ENCODE measurements at places on chromosomes 7 and 10.

DNA sequence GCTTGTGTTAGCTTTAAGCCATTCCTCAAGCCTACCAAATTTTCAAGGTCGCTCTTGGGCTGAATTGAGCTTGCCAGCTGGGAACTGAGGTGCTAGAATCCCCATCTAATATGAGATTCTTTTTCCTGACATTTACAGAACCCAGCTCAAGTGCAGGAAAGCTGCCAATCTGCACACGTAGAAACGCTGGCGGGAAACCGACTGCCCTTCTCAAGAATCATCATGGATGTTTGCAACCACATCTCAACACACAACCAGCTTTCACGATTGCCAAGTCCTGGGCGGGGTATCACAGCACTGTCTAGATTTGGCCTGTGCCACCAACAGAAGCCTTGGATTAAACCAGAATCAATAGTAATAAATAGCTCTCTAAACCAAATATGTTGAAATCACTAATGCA lies 203.7 kb downstream of the DIP2C start:
- peak overlapping the region; percentile 85 for H3K4me3 ChIP-seq
- H3K36me3 ChIP-seq = peaks cover 9% of the 10 kb centered on the region
- peaks cover 16% of the 10 kb centered on the region for H3K4me1 ChIP-seq
- no peak for DNase-seq

DNA sequence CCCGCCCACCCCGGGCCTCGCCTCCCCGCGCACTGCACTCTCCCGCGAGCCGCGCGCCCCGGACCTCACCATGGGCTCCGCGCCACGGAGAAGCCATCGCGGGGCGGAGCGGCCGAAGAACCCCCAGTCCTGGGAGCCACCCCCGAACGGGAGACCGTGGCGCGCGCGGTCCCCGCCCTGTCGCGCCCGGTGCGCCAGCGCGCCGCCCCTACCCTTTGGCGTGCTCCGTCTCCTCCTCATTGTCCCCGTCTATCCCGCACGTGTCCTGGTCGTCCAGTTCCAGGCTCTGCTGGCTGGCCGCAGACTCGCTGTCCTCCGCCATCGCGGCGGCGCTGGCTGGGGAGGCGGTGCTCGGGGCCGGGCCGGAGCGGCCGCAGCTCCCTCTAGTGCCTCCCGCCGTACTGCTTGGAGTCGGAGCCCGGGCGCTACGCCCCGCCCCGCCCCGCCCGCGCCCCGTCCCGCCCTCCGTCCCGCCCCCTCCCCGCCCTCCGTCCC lies at the start of gene NMT2:
Gene NMT2, minus strand, starts transcription at position 403 of the 495 bp plus-strand sequence. Its CDS starts 81 bp downstream, at position 322.
- DNase-seq = peak; percentile 68
- peaks cover 13% of the 10 kb centered on the region for H3K36me3 ChIP-seq
- H3K4me1 ChIP-seq = peaks cover 39% of the 10 kb centered on the region
- peak within 1 kb of the TSS; percentile 93 for H3K27ac ChIP-seq
- H3K27me3 ChIP-seq = no peaks in the 10 kb centered on the region

DNA sequence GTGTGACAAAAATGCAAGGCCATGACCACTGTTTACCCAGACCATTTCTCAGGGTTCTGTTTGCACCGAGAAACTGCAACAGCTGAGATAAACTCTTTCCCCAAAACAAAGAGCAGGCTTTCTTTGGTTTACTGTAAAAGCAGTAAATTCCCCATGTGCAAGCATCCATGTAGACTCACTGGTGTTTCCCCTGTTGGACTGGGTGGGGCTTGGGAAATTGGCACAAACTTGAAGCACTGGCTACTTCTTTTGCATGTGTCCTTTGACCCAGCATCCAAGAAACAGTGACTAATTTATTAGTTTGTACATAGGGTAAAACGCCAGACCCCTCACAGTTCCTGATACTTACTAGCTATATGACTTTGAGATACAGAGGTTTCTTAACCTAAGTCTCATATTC lies 12.3 kb downstream of the IQUB start:
- H3K27ac ChIP-seq = no peak overlapping the region
- no peaks in the 10 kb centered on the region for H3K36me3 ChIP-seq
- H3K4me3 ChIP-seq = no peak overlapping the region
- peaks cover 14% of the 10 kb centered on the region for H3K27me3 ChIP-seq
- DNase-seq = no peak
- no peaks in the 10 kb centered on the region for H3K4me1 ChIP-seq

GRCh38 chr10:63505562-63505961 lies 15.6 kb upstream of the REEP3 start:
- H3K4me1 ChIP-seq = peaks cover 51% of the 10 kb centered on the region
- DNase-seq = no peak
- no peak overlapping the region for H3K27ac ChIP-seq
- H3K36me3 ChIP-seq = peaks cover 9% of the 10 kb centered on the region

DNA sequence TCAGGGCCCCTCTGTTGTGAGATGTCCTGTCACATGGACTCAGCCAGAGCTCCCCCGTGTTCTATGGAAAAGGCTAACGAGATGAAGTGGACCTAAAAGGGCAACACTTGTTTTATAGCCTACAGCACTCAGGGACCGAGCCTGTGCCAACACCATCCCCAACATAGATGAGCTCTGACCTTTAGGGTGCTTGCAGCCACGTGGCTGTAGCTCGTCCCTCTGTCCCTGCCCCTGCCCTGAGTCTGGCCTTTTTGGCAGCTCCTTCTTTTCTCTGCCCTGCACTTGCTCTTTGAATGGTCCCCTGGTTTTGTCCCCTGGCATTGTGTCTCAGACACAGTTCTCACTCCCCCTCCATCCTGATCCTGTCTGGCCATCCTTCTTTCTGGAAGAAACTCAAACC lies 81.2 kb upstream of the GDF10 start:
- no peaks in the 10 kb centered on the region for H3K4me1 ChIP-seq
- H3K4me3 ChIP-seq = no peak overlapping the region
- no peak overlapping the region for H3K27ac ChIP-seq
- DNase-seq = no peak

DNA sequence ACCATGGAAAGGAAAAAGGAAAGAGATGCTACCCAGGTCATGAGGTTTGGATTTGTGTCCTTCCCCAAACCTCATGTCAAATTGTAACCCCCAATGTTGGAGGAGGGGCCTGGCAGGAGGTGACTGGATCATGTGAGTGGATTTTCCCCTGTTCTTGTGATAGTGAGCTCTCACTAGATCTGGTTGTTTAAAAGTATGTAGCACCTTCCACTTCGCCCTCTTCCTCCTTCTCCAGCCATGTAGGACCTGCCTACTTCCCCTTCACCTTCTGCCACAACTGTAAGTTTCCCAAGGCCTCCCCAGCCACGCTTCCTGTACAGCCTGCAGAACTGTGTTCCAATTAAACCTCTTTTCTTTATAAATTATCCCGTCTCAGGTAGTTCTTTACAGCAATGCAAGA lies 113.9 kb downstream of the FAM107B start:
- no peak for DNase-seq
- peaks cover 2% of the 10 kb centered on the region for H3K36me3 ChIP-seq
- peak overlapping the region; percentile 98 for H3K27ac ChIP-seq

DNA sequence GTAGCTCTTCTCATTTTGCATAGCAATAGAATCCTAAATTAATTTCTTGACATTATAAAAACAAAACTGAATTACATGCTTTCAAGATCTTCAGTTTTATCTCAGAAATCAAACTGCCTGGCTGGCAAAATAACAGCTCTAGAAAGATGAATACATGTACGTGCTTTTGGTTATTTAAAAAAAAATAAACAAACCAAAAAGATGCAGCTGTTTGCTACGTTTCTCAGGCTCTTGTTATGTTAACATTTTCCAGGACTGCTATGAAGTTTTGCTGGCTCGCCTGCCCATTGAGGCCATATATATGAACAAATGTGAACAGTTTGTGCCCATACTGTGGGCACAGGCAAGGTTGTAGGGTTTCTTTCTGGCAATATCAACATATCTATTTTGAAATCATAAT lies 86.6 kb downstream of the ODAD2 start:
- peaks cover 27% of the 10 kb centered on the region for H3K27me3 ChIP-seq
- H3K4me1 ChIP-seq = no peaks in the 10 kb centered on the region
- no peak for DNase-seq
- no peaks in the 10 kb centered on the region for H3K36me3 ChIP-seq

GRCh38 chr7:112985377-112985987 lies 101.1 kb downstream of the GPR85 start:
- no peaks in the 10 kb centered on the region for H3K4me1 ChIP-seq
- H3K4me3 ChIP-seq = no peak overlapping the region
- DNase-seq = no peak
- no peak overlapping the region for H3K27ac ChIP-seq
- peaks cover 29% of the 10 kb centered on the region for H3K27me3 ChIP-seq
- H3K36me3 ChIP-seq = no peaks in the 10 kb centered on the region

- H3K27me3 ChIP-seq = no peaks in the 10 kb centered on the region
- H3K4me3 ChIP-seq = no peak overlapping the region
- peaks cover 4% of the 10 kb centered on the region for H3K4me1 ChIP-seq
- H3K36me3 ChIP-seq = no peaks in the 10 kb centered on the region
- H3K27ac ChIP-seq = peak overlapping the region; percentile 12
Measured at GRCh38 chr7:20287317-20287716, 43.4 kb upstream of the ITGB8 start.

DNA sequence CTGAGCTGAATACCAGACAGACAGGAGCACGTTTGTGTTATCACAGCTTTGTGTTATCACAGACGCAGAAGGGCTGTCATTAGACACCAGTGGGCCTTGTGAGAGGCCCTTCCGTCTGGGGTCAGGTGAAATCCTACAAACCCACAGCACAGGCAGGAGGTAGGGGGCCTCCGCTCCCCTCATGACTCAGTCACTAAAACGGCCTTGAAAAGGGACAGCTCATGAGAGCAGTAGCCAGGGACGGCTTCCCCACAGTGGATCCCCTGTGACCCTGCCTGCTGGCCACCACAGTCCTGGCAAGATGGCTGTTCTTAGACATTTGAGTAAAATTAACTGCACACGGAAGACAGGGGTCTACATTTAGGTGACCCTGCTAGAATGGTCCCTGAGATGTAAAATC lies 215.8 kb upstream of the PPP2R2D start:
- peaks cover 7% of the 10 kb centered on the region for H3K27me3 ChIP-seq
- no peak for DNase-seq
- no peak overlapping the region for H3K27ac ChIP-seq
- no peaks in the 10 kb centered on the region for H3K36me3 ChIP-seq
- no peak overlapping the region for H3K4me3 ChIP-seq

DNA sequence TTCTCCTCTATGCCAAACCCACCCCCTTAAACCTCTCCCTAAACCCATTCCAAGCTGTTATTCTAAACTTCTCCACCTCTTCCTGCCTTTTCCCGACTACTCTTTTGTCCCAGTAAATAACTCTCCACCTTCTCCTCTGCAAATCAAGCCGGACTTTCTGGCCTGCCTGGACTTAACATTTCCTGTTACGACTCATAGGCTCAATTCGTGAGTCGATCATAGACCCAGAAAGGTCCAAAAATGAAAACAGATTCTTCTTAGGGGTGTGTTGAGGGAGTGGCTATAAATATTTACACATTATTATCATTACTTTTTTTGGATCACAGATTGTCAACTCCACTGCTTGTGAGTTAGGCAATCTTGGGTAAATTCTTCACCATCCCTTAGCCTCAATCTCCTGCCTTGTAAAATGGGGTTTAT lies 59.0 kb upstream of the HABP2 start:
- no peaks in the 10 kb centered on the region for H3K36me3 ChIP-seq
- H3K27me3 ChIP-seq = peaks cover 56% of the 10 kb centered on the region
- H3K4me3 ChIP-seq = no peak overlapping the region
- H3K27ac ChIP-seq = no peak overlapping the region
- no peak for DNase-seq

DNA sequence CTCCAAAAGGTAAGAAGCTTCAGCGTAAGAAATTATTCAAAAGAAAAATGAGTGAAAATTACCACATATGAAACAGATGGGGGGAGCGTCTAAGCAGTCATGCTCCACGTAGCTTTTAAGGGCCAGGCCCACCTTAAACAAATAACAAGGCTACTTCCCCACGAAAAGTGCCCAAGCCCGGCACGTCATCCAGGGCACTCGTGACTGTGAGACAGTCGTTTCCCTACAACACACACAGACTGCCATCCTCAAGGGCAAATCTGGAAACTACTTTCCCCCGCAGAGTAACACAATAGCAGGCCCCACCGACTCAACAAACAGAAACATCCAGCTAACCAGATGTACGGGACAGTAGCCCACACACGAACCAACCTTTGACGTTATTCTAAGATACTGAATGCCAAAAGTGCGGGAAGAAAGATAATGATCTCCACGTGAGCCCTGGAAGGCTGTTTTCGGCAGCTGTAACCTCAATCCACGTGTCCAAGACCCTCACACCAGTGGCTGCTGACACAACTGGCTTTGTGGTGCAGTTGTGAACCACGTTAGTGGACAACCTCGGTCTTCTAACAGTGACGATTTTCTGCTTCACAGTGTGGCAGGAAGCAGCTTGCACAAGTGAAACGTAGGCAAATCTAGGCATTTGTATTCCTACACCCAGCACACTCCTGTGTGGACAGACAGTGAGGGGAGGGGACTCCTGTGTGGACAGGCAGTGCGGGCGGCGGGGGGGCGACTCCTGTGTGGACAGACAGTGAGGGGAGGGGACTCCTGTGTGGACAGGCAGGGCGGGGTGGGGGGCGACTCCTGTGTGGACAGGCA lies 251.7 kb downstream of the ZMYND11 start:
- DNase-seq = no peak
- H3K36me3 ChIP-seq = peaks cover 8% of the 10 kb centered on the region
- H3K4me3 ChIP-seq = no peak overlapping the region
- H3K4me1 ChIP-seq = peaks cover 11% of the 10 kb centered on the region
- H3K27ac ChIP-seq = no peak overlapping the region
- H3K27me3 ChIP-seq = no peaks in the 10 kb centered on the region

DNA sequence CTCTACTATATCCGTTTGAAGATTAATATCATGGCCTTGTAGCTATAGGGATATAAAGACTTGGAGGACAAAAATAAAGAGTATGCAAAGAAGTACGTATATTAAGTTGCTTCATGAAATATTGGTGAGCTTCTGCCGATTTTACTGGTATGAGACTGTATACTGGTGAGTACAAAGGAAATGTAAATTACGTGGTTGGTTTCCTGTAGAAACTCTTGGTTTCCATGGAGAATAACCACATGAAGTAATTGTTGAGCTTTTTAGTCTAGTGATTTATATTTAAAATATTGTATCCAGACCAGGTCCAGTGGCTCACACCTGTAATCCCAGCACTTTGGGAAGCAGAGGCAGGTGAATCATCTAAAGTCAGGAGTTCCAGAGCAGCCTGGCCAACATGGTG lies 32.2 kb upstream of the GLI3 start:
- H3K36me3 ChIP-seq = no peaks in the 10 kb centered on the region
- DNase-seq = no peak
- H3K27me3 ChIP-seq = no peaks in the 10 kb centered on the region
- H3K4me3 ChIP-seq = no peak overlapping the region
- no peaks in the 10 kb centered on the region for H3K4me1 ChIP-seq

GRCh38 chr10:71703577-71703976 lies 16.0 kb downstream of the C10orf105 start:
- H3K4me3 ChIP-seq = no peak overlapping the region
- DNase-seq = no peak
- H3K27me3 ChIP-seq = no peaks in the 10 kb centered on the region
- peaks cover 3% of the 10 kb centered on the region for H3K36me3 ChIP-seq
- H3K27ac ChIP-seq = no peak overlapping the region

DNA sequence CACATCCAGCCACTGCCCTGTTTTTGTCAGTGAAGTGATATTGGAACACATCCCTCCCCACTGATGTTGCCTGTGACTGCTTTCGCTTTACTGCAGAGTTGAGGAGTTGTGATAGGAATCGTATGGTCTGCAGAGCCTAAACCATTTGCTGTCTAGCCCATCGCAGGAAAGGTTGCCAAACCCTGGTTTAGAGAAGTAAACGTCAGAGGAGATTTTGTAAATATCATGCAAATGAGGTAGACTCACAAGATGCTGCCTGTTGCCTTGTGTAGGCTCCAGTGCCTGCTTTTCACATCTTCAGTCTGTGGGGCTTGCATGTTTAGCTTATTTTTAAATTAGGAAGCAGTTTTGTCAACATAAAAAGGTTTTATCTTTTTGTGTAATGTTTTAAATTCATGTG lies 107.1 kb downstream of the TRRAP start:
- H3K4me3 ChIP-seq = no peak overlapping the region
- DNase-seq = no peak
- peaks cover 7% of the 10 kb centered on the region for H3K4me1 ChIP-seq
- no peaks in the 10 kb centered on the region for H3K27me3 ChIP-seq

All from effector memory CD8-positive, alpha-beta T cell (primary cell).